Urinary bladder (tissue), 4 donors: ENCODE measurements at places on chromosomes 11 and 22.

GRCh38 chr22:40176921-40177737 is 596 bp upstream of the TNRC6B start:
- DNase-seq, result no peak

DNA sequence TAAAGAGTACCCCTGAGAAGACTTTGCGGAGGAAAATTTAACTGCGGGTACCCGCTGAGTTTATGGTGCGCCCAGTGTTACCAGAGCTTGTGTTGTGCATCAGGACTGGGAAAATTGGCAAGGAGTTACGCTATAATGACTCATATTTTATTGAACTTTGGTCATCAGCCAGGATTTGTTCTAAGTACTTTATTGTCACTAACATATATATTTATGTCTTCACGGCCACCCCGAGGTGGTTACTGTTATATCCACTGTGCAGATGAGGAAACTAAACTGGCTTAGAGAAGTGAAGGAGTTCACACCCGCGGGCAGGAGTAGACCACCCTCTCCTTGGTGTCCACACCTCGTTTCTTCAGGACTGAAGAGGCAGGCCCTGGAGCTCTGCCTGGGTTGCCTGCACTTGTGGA is 667 bp downstream of the ACCS start:
- DNase-seq, result no peak

DNA sequence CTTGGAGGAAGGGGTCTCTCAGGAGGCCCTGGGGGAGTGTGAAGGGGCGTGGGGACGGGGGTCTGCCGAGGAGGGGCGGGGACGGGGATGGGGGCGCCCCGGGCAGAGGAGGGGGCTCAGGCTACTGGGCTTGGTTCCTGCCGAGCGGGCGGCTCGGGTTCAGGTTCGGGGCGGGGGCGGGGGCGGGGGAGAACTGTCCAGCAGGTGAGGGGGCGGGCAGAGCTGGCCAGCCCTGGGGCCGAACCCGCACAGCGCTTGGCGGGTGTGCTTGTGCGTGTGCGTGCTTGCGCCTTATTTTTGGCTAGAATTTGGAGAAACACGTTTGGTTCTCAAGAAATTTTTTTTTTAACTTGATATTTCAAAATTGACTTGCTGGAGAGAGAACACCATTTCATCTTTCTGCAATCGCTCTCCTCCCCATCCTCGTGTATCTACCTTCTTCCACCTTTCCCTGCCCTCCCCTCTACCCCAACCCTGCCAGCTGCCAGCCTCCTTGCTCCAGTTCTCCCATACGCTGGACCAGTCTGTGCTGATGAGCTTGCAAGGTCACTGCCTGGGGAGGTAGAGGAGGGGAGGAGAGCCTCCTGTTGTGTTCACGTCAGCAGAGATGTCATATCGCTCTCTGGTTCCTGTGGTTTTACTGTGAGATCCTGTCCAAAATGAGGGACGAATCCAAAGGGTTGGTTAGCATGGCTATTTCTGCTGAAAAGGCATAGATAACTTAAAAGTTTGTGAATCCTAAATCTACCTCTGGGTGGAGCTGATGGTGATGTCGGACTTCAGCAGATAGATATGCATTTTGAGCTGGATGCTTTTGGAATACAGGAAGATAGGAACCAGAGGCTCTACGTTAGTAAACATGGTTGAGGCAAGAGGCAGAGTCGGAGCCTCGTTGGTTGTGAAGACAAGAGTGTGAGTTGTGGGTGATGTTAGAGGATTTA is 668 bp downstream of the MADD start:
- no peak for DNase-seq

DNA sequence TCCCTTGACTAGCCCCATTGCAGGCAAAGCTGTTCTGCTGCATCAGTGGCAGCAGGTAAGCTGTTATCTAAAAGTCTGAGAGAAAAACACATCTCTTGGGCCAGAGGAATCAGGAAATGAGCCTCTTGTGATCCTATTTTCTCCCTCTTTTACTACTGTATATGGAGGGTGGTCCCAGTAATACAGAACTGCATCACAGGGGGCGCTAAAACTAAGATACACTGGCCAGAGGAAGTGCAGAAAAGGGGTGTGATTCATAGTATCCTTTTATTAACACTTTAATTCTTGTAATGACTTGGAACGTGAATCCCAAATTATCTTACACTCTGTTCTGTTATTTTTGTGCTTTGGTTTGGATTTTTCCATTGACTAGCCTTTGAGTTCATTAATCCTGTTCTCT is 8.8 kb upstream of the MED17 start:
- no peak for DNase-seq

DNA sequence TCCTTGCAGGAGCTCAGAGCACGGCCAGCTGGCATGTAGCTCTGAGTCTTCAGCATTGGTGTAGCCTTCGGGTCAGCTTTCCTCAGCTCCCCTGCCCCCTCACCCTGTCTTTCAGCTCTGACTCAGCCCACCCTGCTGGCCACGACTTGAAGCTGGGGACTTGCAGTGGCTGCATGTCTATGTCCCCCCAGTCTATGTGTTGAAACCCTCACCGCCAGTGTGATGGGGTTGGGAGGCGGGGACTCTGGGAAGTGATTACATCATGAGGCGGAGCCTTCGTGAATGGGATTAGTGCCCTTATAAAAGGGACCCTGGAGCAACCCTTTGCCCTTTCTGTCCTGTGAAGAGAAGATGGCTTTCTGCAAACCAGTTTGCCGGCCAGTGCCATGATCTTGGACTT is 111.1 kb downstream of the CTTN start:
- DNase-seq, result no peak

- no peak for DNase-seq
Observed at GRCh38 chr11:64028398-64029115, 7.2 kb upstream of the FLRT1 start.

DNA sequence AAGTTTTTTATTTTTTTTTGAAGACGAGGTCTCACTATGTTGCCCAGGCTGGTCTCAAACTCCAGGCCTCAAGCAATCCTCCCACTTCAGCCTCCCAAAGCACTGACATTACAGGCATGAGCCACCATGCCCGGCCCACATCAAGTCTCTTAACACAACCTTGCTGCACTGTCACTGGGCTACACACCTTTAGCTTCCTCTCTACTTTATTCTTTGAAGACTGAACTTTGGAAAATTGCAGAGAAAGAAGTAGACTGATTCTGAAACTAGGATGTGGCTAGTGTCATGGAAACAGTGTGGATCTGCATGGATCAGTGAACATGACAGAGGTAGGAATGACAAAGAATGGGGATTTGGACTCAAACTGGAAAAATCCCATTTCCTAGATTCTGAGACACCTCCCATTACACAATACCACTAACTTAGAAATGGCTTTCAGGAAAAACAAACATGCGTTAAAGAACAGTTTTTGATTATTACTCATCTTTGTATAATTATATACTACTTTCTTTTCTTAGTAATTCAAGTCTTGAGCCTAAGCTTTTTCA is 99.6 kb upstream of the SPON1 start:
- DNase-seq, result no peak
